ENCODE measurements at places on chromosomes 7 and 10. TPM values are rescaled to one million over a fixed set of nuclear protein-coding genes. Genes with fewer than 3 reads are reported as not detected.

DNA sequence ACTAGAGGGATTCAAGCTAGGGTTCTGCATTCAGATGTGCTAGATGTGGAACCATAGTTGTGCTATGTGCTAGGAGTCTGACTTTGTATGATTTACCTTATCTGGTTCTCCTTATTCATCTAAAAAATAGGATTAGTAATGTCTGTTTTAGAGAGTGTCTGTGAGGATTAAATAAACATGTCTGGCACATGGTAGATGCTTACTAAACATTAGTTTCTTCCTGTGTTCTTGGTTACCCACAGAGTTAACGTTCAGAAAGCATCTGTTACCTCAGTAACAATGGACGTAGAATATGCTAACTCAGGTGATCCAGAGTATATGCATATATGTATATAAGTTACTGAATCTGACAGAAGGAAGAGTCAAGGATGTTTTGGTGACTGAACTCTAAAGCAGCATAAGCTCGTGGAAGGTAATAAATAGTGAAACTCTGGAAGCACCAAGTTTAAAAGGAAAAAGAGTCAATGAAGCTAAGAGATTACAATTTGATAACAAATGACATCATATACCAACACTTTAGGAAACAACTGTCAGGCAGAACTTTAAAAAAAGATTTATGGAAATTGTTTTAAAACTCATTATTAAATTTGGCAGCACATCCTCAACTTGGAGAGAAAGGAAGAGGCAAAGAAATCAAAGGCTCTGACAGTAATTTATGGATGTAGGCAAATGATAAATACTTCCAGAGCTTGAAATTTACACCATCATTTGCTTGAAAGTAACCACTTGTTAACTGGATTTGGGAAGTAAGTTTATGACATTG lies 127.0 kb downstream of the CCNY start:
- H3K27me3 ChIP-seq: no peaks in the 10 kb centered on the region
- no peaks in the 10 kb centered on the region for H3K36me3 ChIP-seq
- peaks cover 10% of the 10 kb centered on the region for H3K4me1 ChIP-seq
- no peak overlapping the region for H3K27ac ChIP-seq

DNA sequence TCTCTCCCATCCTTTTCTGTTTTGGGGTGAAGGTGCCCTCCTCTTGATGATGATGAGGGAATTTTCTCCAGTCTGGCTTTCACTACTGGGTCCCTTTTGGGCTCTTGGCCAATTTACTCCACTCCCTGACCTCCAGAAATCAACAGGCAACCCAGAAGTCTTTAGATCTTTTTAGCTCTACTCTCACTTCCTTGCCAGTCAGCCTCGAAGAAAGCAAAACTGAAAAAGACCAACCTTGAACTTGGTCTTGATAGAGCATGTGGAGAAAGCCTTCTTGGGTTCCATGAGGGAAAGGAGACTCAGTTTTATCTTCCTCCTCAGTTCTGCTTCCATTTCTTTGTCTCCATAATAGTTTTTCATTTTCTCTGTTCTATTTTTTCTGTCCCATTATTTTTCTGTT lies 91.4 kb upstream of the NPVF start:
- no peaks in the 10 kb centered on the region for H3K36me3 ChIP-seq
- no peaks in the 10 kb centered on the region for H3K4me1 ChIP-seq
- no peak overlapping the region for H3K27ac ChIP-seq
- DNase-seq: no peak
- no peak overlapping the region for H3K4me3 ChIP-seq
- no peaks in the 10 kb centered on the region for H3K27me3 ChIP-seq

FBXL13 gene
- total RNA-seq: 1.6 TPM

SPDYE5 gene
- not detected for total RNA-seq

Measured in astrocyte (in vitro differentiated cells and primary cell).